ENCODE measurements at places on chromosomes 16 and 17.

DNA sequence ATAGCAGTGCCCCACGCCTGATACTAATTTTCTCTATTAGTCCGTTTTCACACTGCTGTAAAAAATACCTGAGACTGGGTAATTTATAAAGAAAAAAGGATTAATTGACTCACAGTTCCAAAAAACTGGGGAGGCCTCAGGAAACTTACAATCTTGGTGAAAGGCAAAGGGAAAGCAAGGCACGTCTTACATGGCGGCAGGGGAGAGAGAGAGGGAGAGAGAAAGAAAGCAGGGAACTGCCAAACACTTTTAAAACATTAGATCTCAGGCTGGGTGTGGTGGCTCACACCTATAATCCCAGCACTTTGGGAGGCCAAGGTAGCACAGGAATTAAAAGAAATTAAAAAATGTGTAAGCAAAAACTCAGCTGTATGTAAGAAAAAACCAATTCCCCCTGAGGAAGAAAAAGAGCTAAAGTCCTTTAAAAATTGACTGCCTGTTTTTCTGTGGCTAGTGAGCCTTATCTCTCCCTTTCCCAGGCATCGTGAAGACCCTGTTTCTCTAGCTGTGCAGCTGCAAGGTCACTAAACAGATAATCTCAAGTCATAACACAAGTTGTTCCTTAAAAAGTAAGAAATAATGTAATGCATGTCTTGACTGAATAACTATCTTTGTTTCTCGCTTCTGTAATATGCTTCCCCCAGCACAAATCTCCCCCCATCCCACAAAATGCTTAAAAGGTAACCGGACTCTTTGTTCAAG, 14.0 kb downstream of the ZSCAN10 start:
- H3K27me3 ChIP-seq, result no peaks in the 10 kb centered on the region
- peaks cover 41% of the 10 kb centered on the region for H3K4me1 ChIP-seq
- H3K36me3 ChIP-seq, result peaks cover 31% of the 10 kb centered on the region
- H3K4me3 ChIP-seq, result peak overlapping the region; percentile 73
- no peak for DNase-seq

GRCh38 chr17:48549281-48549630, 4.3 kb upstream of the HOXB2 start:
- peaks cover 39% of the 10 kb centered on the region for H3K4me1 ChIP-seq
- H3K27ac ChIP-seq, result no peak overlapping the region
- peaks cover 16% of the 10 kb centered on the region for H3K36me3 ChIP-seq

DNA sequence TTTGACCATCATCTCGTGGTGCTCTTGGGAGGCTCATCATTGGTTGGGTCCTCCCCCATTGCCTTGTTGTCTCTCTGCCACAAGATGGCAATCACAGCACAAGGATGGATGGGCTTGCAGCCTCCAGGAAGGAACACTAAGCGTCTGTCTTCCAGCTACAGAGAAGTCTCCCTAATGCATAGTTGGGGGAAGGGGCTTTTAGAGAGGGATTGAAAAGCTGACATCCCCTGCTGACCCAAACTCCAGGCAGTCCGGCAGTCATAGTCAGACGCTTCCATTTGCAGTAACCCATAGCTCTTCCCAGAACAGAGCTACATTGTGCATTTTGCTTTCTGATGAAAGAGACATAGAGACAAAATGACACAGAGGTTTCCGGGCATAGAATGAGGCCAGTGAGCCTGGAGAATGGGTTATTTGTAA, 111.4 kb downstream of the UTP18 start:
- H3K27ac ChIP-seq, result no peak overlapping the region
- peak; percentile 5 for DNase-seq
- H3K4me1 ChIP-seq, result peaks cover 10% of the 10 kb centered on the region
- no peak overlapping the region for H3K4me3 ChIP-seq
- no peaks in the 10 kb centered on the region for H3K36me3 ChIP-seq

DNA sequence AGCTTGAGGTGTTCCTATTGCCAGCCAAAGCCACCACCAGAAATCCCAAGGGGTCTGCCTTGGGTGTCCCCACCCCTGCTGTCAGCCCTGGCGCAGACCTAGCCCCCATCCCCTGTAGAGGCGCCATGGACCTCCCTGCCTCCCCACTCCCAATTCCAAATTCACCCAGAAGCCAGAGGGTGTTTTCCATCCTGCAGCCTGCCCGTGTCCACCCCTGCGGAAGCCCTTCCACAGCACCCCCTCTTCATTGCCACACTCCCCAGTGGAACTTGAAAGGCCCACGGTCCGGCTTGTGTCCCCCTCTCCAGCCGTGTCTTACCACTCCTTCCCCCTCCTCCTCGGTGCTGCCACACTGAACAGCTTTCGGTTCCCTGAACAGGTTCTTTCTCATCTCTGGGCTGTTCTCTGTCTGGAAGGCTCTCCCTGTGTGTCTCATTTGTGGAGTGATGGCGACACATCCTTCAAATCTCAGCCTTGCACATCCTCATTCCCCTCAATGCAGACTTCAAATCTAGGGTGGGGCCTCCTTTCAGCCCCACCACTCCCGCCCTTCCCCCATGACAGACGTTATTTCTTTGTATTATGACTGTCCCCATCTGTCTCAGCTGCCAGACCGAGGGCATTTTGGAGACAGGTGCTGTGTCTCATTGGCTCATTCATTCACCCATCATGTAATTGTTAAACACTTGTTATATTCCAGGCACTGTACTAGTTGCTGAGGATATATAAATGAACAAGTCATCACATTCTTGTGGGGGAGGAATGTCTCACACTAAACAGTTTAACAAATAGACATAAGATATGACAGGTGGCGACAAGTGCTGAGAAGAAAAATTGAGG, 36.3 kb downstream of the ADGRG5 start:
- peak overlapping the region; percentile 74 for H3K4me3 ChIP-seq
- H3K27me3 ChIP-seq, result peaks cover 13% of the 10 kb centered on the region
- peak overlapping the region; percentile 94 for H3K27ac ChIP-seq
- no peak for DNase-seq
- no peaks in the 10 kb centered on the region for H3K36me3 ChIP-seq
- H3K4me1 ChIP-seq, result peaks cover 41% of the 10 kb centered on the region

GRCh38 chr17:30964876-30965275, 6.0 kb upstream of the RNF135 start:
- H3K27ac ChIP-seq, result no peak overlapping the region
- no peak for DNase-seq
- no peak overlapping the region for H3K4me3 ChIP-seq
- no peaks in the 10 kb centered on the region for H3K27me3 ChIP-seq
- H3K4me1 ChIP-seq, result peaks cover 12% of the 10 kb centered on the region
- no peaks in the 10 kb centered on the region for H3K36me3 ChIP-seq

DNA sequence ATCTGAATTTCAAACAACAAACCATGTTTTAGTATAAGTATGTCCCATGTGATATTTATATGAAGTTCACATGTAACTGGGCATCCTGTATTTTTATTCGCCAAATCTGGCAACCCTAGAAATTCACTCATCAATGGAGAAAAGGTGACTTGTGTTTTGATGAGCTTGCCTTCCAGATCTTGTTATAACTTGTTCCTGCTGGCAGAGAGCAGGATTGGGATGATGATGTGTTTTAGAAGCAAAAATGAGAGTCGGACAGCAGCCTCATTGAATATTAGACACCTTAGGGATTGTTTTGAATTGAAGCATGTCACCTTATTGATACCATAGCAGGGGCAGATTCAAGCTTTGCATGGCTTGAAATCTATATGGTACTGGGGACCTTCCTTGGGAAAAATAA, 85.4 kb upstream of the MED13 start:
- peaks cover 15% of the 10 kb centered on the region for H3K27me3 ChIP-seq
- no peaks in the 10 kb centered on the region for H3K36me3 ChIP-seq
- H3K4me1 ChIP-seq, result no peaks in the 10 kb centered on the region
- no peak overlapping the region for H3K27ac ChIP-seq
- no peak overlapping the region for H3K4me3 ChIP-seq
- DNase-seq, result no peak

DNA sequence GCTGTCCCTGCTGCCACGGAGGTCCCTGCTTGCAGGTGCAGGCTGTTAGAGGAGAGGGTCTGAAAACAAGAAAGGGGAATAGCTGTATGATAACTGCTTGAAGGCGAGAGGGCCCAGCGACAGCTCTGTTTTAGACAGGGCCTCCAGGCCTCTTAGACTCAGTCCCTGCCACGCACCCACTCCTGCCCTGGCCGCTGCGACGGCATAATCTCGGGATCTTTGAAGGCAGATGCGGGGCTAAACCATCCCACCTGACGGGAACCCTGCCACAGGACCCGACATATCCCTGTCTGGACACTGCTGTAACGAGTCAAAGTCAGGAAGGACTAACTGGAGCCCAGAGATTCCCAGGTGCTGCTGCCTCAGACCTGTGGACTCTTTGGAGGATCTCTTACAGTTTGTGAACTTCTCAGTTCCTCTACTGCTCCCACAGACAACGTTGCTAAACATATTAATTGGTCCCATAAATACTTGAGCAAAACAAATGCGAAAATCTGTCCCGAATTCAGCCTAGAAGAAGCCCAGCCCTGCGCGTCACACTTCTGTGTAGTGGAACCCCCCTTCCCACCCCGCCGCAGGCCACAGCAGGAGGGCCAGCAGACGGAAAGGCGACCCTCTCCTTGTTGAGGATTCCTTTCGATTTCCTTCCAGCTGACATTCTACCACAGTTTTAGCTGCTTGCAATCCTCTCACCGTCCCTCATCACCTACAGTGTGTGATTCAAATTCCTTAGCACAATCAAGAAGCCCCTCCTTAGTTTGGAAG, 998 bp upstream of the TMEM11 start:
- H3K27me3 ChIP-seq, result no peaks in the 10 kb centered on the region
- H3K4me3 ChIP-seq, result peak overlapping the region; percentile 98
- no peak for DNase-seq
- H3K27ac ChIP-seq, result peak overlapping the region; percentile 80
- peaks cover 6% of the 10 kb centered on the region for H3K36me3 ChIP-seq

- no peak overlapping the region for H3K4me3 ChIP-seq
- no peak for DNase-seq
- no peaks in the 10 kb centered on the region for H3K4me1 ChIP-seq
- H3K27ac ChIP-seq, result no peak overlapping the region
- no peaks in the 10 kb centered on the region for H3K36me3 ChIP-seq
Measured at GRCh38 chr16:55386534-55387296, 62.7 kb downstream of the IRX6 start.

DNA sequence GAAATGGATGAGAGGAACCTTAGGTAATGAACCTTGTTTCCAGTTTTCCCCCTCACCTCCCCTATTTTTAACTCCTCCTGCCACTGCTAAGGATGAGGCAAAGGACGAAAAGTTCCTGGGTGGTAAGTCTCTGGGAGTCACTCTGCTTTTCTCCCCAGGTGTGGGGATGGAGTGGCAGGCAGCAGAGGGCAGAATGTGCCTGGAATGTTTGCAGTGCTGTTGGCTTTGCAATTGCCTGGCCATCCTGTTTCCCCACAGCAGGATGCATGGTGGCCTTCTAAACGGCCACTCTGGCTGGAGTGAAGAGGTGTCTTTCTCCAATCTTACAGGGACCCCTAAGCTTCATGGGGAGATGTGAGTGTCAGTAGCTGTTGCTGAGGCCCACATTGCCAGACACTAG, 432.5 kb upstream of the ZFHX3 start:
- H3K27ac ChIP-seq, result no peak overlapping the region
- no peaks in the 10 kb centered on the region for H3K4me1 ChIP-seq
- DNase-seq, result no peak
- no peaks in the 10 kb centered on the region for H3K36me3 ChIP-seq

DNA sequence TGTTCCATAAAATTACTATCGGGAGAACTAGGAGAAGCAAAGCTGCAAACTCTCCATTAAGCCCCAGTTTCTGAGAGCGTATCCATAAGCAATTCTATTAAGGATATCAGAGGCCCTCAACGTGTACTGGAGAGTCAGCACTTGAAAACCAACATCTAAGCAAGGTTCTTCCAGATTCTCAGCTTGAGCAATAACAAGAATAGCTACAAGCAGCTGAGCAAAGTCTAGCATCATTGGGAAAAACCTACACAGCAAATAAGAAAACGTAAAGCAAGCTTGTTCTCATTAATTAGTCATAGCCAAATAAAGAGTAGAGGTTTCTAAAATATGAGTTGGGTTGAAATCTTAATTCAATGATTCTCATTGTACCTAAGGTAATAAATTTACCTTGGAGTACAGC, 26.9 kb upstream of the COX10 start:
- H3K4me3 ChIP-seq, result no peak overlapping the region
- H3K27me3 ChIP-seq, result no peaks in the 10 kb centered on the region
- H3K4me1 ChIP-seq, result peaks cover 48% of the 10 kb centered on the region
- no peak for DNase-seq
- H3K36me3 ChIP-seq, result peaks cover 44% of the 10 kb centered on the region

DNA sequence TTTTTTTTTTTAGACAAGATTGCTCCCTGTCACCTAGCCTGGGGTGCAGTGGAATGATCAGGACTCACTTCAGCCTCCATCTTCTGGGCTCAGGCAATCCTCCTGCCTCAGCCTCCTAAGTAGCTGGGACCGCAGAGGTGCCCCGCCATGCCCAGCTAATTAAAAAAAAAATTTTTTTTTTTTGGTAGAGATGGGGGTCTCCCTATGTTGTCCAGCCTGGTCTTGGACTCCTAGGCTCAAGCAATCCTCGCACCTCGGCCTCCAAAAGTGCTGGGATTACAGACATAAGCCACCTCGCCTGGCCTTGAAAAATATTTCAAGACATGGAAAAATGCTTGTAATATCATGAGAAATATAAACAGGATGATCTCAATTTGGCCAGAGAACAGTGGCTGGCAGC, 42.9 kb downstream of the HAPSTR1 start:
- DNase-seq, result no peak
- peaks cover 12% of the 10 kb centered on the region for H3K4me1 ChIP-seq
- H3K36me3 ChIP-seq, result no peaks in the 10 kb centered on the region
- H3K4me3 ChIP-seq, result no peak overlapping the region

- H3K4me3 ChIP-seq, result no peak overlapping the region
- H3K4me1 ChIP-seq, result no peaks in the 10 kb centered on the region
- H3K27me3 ChIP-seq, result peaks cover 8% of the 10 kb centered on the region
- H3K36me3 ChIP-seq, result no peaks in the 10 kb centered on the region
- no peak overlapping the region for H3K27ac ChIP-seq
Measured at GRCh38 chr17:74049967-74050458, 153.5 kb upstream of the RPL38 start.

DNA sequence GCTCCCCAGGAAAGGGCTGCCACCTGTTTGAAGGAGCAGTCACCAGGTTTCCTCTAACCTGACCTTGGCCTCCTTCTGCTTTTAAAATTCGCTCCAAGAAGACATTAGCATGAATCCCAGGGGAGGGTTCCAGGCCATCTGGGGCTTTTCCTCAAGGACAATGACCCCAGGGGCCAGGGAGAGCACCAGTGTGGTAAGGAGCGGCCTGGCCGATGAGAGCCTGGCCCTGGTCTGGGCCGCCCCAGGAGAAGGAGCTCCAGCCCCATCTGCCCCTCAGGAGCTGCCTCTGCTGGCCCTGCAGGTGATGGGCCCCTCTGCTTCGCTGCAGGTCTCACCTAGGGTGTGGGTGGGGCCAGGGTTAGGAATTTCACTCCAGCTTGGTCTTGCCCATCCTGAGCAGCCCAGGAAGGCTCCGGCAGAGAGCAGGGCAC, 209.2 kb upstream of the TNRC6C start:
- no peaks in the 10 kb centered on the region for H3K4me1 ChIP-seq
- H3K36me3 ChIP-seq, result no peaks in the 10 kb centered on the region
- no peak overlapping the region for H3K27ac ChIP-seq

- H3K36me3 ChIP-seq, result no peaks in the 10 kb centered on the region
- no peak for DNase-seq
- no peaks in the 10 kb centered on the region for H3K4me1 ChIP-seq
- H3K27me3 ChIP-seq, result peaks cover 8% of the 10 kb centered on the region
Measured at GRCh38 chr17:79700592-79700991, 30.2 kb upstream of the ENPP7 start.
